ENCODE measurements at places on chromosomes 4 and X.

- peak; percentile 21 for DNase-seq
Measured at GRCh38 chr4:20832826-20833225, 132.6 kb downstream of the PACRGL start.

- DNase-seq, result no peak
Measured at GRCh38 chr4:139144911-139145551, 32.0 kb downstream of the ELF2 start.

- no peak for DNase-seq
Measured at GRCh38 chrX:25442499-25442898, 426.7 kb upstream of the ARX start.

DNA sequence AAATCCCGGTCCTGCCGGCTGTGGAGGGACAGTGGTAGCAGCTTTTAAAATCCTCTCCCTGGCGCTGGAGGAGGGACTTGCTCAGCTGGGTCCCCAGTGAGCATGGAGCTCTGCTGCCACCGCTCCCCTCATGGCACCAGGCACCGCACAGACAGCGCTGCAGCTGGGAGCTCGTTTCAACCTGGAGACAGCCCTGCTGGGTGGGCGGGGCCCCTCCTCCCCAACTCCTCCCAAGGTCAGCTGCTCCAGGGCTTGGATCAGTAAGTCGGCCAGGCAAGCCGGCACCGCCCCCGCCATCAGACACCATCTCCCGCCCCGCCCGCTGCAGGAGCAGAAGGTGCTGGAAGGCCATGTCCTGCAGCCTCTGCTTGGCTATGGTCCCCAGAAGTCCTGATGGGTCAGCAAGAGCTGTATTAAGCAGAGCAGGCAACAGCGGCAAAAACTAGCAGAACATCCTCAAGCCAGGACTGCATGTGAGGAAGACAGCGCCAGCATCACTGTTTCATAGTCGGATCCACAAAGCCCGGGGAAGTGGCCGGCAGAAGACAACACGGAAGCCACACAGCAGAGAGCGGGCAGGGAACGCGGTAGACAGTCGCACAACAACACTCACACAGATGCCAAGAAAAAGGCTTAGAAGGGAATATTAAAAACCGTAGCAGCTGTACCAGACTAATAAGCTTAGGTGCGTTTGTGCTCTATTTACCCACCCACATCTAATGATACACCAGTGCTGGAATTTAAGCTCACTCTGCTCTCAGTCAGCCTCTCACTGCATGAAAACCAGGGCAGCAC is 16.2 kb downstream of the ZFYVE28 start:
- peak; percentile 62 for DNase-seq

- no peak for DNase-seq
Measured at GRCh38 chrX:145848448-145848847, 30.8 kb downstream of the SLITRK2 start.

GRCh38 chr4:24704149-24704548 is 91.2 kb upstream of the SOD3 start:
- DNase-seq, result no peak

- no peak for DNase-seq
Measured at GRCh38 chr4:101795704-101796103, 5.2 kb downstream of the BANK1 start.

Measured in cardiac fibroblast (primary cell).